ENCODE measurements at places on chromosomes 1 and 21.
A peak's percentile ranks its signal among the peaks of the same experiment; 100 is the strongest.

- DNase-seq = no peak
These were observed 80.4 kb downstream of the KCND3 start for GRCh38 chr1:111909030-111909429.

DNA sequence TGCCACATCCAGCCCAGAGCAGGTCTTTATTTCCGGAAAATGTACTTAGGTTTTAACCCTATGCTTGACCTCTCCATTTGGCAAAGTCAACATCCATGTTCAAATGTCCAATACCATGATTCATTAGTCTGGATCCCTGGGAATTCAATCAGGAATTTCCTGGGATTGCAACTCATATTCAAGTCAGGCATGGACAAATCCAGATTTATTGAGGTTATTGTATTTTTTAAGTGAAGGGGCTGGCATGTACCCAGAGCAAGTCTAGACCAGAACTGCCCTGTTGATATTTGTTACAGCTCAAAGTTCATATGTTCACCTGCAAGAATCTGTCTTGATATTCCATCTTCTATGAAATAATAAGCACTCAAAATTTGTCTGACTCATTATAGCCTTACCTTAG is 521.1 kb downstream of the ADGRL2 start:
- no peak for DNase-seq

DNA sequence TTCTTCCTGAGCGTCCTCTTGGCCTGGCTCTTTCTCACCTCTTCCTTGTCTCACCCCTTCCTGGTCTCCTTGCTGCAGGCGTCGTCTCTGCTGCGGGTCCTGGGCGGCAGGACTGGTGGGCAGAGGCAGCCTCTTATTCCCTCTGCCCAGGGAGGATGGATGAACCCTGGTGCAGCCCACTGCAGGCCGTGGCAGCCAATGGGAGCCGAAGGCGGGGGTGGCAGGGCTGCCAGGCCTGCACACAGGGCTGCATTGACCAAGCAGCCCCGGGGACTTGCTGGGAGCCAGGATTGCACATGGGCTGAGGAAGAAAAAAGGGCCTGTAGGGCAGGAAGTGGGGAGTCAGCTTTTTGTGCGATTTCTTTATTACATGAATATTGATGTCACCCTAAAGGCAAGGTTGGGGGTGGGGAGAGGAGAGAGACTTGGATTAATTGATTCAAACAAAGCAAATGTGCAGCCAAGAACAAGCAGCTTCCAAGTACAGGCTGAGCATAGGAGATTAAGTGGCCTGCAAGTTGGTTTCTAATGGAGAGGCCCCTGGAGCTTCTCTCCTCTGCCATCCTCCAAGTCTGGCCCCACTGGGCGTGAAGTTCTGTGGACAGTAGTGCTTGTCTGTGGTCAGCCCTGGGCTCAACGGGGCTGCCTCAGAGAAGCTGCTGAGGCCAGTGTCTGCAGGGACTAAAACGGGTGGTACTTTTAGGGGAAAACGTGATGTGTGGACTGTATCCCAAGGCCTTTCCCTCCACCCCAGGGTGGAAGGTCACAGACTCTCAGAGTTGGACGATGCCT is at the start of gene S100B:
Gene S100B (minus strand): TSS at position 108 of the 792 bp plus-strand sequence. CDS start 2,667 bp downstream, outside the sequence.
- peak; percentile 6 for DNase-seq

DNA sequence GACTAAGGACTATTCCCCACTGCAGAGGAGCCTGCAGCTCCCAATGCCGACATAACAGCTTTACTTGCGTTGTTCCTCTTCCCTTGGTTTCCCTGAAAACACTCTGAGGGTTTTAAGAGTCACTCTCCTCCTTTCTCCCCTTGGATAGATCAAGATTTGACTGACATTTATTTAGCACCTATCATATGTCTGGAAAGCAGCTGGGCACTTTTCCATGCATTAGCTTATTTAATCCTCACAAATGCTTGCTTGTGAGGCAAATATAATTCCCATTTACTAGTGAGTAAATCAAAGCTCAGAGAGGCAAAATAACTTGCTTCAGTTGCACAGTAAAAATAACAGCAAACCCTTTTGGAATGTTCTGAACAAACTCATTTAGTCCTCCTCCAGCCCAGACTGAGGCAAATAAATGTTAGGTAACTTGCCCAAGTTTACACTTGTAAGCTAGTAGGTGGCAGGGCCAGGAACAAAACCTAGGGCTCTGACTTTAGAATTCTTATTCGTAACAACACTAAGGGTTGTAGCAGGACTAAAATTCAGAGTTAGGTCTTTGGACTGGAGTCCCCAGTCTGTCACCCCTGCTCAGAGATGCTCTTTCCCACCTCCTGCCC is 81.4 kb downstream of the KCND3 start:
- no peak for DNase-seq

DNA sequence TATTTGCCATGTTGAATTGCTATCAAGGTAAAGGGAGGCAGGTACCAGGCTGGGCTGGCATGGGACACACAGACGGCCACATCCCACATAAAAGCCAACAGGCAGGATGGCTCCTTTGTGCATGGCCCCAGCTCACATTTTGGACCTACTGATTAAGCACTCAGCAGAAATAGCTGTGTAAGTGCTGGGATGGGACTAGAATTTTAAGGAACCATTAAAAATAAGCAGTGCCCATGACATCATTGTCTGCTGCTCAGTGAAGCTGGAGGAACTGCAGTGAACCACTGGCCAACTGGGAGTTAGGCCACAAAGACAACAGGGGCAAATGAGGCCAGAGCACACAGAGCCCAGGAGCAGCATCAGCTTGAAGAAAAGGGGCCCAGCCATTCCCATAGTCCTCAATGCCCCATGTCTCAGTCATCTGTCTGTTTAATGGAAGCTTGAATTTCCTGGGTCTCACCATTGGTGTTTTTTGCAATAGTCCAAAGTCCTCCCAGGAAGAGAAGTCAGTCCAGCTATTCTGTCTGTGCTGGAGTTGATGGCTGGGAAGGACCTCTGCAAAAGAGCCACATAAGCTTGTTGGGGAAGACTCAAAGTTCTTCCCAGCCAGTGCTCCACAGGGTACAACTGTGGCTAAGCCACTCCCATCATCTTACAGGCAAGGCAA is 45.3 kb upstream of the TNR start:
- no peak for DNase-seq

DNA sequence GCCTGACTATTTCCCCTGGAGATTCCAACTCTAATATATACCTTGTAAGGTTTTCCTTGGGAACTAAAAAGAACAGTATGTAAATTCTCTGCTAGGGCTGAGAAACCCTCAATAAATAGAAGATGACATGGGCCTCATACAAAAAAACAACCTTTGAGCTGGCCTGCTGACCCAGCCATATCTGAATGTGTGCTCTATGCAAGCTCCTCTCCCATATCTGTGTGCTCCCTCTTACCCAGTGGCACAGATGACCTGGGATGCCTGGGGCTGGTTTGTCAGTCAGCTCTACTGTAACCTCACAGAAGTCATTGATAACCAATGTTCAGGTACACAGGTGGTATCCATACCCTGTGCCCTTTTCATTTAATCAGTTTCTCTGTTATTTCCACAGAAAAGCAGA is 329.2 kb downstream of the SEC16B start:
- no peak for DNase-seq

DNA sequence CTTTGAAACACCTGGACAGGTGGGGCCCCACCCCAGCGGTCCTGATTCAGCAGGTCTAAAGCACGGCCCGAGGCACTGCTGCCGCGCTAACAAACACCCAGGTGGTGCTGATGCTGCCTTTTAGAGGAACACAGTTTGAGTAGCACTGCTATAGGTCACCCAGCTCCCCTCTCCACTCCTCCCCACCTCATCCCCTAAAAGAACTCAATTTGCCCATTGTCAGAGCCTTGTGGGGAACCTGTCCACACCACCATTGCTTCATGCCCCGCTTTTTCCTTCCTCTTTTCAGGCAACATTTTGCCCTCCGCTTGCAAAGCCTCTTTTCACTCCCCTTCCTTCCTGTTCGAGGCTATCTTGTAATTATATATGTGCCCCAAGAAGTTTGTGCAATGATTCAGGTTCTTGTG is 26.2 kb upstream of the PADI4 start:
- DNase-seq = no peak

DNA sequence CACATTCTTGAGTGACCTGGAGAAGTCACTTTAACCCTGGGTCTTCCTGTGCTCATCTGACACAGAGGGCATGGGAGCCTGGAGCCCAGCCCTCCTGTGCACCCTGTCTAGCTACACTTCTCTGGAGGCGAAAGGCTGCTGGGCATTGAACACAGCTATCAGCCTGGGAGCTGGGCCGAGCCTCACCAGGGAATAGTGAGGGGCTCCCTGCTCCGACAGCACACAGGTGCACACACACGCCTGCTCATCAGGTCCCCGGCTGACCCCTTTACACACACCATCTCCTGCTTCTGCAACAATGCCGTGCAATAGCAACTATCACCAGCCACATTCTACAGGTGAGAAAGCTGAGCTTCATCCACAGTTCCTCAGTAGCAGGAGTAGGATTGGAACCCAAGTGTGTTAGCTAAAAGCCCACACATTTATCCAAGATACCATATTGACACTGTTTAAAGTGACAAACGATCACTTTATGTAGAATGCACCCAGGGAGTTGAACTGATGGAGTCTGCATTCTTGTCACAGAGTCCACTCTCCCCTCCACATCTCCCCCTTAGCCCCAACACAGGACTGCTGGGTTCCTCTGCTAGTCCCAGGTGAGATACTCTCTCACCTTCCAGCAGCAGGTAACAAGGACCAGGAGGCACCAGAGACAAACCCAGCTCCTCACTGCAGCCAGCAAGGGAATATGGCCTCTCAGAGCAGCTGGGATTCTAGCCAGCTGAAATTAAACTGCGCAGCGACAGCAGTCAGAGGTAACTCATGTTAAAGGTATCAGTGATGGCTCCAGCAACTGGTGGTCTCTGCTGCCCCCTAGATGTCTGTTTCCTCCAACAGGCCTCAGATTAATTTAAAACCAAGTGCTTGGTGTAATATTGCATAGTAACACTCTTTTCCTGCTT is 18.3 kb upstream of the CAPN8 start:
- DNase-seq = peak; percentile 38

DNA sequence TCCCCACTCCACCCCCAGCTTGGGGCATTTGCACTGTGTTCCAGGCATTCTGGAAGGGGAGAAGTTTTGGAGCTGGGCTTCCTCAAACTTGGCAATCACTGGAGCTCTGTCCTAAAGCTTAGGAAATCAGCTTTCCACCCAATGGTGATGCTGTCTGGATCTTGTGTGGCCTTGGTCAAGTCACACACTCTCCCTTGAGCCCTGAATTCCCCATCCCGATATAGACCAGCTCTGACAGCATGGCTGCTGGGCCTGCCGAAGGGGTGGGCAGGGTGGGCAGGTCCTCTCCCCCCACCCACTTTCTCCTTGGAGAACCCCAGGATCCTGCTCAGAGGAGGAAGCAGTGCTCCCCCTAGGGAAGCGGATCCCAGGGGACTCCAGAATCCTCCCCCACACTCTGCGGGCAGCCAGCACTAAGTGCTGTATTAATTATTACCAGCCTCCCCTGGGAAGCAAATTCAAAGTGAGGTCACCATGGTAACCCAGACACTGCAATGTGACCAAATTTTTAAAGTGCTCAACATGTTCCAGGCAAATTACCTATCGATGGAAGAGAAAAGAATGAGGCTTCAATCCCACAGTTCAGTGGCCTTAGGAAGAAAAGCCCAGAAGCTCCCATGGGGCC is 21.3 kb upstream of the LDLRAP1 start:
- DNase-seq = no peak

DNA sequence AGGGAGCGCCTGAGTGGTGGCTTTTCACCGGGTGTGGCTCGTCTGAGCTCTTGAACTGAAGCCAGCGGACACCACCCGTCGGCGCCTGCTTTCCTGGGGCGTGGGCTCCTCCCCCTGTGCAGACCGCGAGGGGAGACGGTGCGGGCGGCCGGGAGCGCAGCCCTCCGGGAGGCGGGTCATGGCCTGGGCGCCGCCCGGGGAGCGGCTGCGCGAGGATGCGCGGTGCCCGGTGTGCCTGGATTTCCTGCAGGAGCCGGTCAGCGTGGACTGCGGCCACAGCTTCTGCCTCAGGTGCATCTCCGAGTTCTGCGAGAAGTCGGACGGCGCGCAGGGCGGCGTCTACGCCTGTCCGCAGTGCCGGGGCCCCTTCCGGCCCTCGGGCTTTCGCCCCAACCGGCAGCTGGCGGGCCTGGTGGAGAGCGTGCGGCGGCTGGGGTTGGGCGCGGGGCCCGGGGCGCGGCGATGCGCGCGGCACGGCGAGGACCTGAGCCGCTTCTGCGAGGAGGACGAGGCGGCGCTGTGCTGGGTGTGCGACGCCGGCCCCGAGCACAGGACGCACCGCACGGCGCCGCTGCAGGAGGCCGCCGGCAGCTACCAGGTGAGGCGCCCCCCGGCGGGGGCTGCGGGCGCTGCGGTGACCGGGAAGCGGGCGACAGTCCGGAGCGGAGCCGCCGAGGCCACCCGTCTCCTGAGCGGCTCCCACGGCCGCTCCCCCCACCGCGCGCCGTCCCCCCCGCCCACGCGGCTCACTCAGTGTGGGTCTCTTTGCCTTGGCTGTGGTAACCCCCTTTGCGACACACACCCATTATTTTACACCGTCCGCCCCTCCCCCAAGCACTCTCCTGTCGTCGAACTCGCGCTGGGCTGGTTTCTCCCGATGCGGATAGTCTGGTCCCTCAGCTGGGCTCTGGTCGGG is at the start of gene TRIM58:
Gene TRIM58 (plus strand): TSS at position 119 of the 916 bp plus-strand sequence. CDS start 60 bp downstream, at position 179.
- no peak for DNase-seq

DNA sequence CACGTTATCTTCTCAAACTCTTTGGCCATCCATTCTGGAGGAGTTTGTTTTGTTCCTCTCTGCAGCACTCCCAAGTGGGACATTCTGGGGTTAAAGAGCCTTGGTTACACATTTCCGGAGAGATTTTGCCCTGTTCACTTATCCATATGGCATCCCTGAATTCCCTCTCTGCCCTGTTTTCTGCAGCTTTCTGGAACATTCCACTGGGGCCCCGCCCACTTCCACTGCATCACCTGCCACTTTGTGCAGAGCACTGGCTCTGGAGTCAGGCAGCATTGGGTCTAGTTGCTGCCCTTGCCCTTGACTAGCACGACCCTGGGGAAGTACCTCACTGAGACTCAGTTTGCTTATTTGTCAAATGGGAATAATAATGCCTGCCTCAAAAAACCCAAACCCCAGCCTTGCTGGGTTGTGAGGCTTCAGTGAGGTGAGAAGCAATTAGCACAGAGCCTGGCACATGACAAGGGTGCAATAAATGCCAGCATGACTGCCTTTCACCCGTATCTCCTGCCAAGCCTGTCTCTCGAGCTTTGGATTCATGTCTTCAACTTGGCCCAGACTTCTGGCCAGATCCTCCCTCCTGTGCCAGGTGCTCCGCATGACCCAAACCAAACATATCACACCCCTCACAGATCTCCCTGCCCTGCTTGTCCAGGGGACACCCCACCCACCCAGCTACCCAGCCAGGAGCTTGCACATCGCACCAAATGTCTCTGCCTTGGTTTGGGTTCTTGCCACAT is 38.3 kb downstream of the IL6R start:
- DNase-seq = no peak

- DNase-seq = peak; percentile 58
These were observed 59.8 kb upstream of the ACOT11 start for GRCh38 chr1:54488065-54488750.

DNA sequence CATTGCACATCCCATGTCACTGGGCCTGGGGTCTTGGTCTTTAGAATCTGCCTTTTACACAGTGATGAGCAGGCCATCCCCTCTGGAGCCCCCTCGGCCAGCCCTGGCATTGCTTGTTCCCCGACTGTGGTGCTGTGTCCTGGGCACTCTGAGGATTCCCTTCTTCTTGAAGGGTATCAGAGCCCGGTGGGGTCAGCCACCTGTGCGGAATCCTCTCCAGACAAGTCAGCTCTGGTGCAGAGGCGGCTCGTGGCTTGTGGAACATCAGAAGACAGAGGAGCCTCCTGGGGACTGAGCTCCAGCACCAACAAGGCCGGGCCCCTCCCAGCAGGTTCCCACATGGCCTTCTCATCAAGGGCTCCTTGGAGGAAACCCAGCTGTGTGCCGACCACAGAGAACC is 57.9 kb upstream of the AJAP1 start:
- DNase-seq = no peak

GRCh38 chr1:15123270-15123669 is 30.3 kb upstream of the TMEM51 start:
- DNase-seq = peak; percentile 42
